Activated T-cell treated with anti-CD3 and anti-CD28 coated beads for 4 hours (primary cell): ENCODE measurements at places on chromosomes 12 and 14.

- DNase-seq = peak; percentile 49
Measured at GRCh38 chr12:64610660-64611340, 505 bp downstream of the RASSF3 start.

GRCh38 chr14:102278631-102278935 lies 26.4 kb downstream of the MOK start:
- no peak for DNase-seq

- no peak for DNase-seq
Measured at GRCh38 chr12:49187184-49187583, 1.7 kb downstream of the TUBA1A start.

GRCh38 chr14:60512126-60512525 lies 3.2 kb downstream of the SIX6 start:
- no peak for DNase-seq

- peak; percentile 37 for DNase-seq
Measured at GRCh38 chr12:27821259-27821973, 41.4 kb upstream of the MANSC4 start.

DNA sequence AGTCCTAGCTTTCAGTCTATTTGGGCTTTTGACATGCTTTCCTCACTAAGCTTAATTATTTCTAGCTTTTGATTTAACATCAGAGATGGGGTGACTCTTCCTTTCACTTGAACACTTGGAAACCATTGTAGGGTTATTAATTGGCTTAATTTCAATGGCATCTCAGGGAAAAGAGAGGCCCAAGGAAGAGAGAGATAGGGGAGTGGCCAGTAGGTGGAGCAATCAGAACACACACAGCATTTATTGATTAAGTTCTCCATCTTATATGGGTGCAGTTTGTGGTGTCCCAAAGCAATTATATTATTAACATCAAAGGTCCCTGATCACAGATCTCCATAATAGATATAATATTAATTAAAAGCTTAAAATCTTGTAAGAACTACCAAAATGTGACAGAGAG lies 1466.1 kb upstream of the SEL1L start:
- DNase-seq = no peak

- no peak for DNase-seq
Measured at GRCh38 chr12:117438809-117439208, 77.4 kb upstream of the NOS1 start.
